ENCODE measurements at places on chromosomes 12 and 14.

- DNase-seq = no peak
Observed at GRCh38 chr14:51457843-51458562, 193.7 kb upstream of the FRMD6 start.

GRCh38 chr14:78075555-78076277 lies 94.5 kb upstream of the NRXN3 start:
- peak; percentile 62 for DNase-seq

GRCh38 chr12:95197636-95198035 lies 19.6 kb downstream of the FGD6 start:
- DNase-seq = no peak

DNA sequence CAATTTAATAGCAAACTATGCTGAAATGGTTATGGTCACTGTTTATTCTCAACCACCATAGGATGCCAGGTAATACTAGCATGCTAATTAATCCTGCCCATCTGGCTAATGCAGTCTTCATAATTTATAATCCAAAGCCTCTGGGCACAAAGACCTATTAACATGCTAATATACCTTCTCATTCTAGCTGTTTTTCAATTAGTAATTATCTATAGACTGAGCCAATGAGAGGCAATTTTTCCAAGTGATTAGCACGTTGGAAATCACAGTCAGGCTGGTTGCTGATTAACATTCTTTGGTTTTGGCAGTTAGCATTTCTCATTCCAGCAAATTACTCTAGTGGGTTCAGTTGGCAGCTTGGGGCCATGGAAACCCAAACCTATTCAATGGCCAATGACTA lies 357.2 kb downstream of the SEC23A start:
- no peak for DNase-seq

DNA sequence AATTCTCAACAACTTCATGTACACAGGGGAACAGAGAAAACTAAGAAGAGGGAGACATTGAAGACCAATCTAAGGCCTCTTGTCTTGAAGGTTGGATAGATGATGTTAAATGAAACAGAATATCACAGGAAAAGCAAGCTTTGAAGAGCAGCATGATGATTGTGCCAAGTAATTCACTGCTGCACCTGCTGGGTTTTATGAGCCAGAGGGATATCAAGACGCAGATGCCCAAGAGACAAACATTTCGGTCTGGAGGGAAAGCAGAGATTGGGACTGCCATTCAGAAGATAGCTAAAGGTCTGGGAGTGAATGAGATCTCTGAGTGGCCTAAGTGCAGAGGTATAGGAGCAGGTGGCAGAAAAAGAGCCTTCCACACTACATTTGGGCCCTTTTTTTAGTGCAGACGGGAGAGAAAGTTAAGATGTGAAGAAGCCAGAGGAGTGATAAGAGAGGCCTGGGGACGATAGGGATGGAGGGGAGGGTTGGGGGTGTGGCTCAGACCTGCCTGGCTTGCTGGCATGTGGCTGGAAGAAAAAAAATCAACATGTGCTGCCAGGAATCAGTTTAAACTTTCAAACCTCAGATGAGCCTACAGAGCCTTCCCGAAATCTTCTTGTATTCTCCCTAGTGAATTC lies 200.6 kb downstream of the AEBP2 start:
- DNase-seq = no peak

- DNase-seq = no peak
Observed at GRCh38 chr14:90599748-90600507, 203.1 kb downstream of the CALM1 start.

DNA sequence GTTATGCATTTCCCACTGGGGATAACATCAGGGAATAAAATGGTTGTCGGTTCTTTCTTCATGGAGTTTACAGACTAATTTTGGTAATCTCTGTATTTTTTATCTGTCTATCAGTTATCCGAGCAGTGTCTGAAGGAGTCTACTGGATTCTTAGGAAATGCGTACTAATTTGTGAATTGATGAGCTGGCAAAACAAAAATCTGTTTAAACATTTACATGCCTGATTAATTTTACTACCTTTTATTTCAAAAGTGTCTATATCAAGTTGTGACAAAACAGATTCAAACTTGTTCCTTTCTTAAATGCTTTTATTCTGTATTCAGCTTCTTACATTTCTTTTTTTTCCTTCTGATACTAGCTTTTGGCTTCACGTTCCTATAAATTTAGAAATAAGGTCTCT lies 4.4 kb downstream of the RIMKLB start:
- no peak for DNase-seq

- no peak for DNase-seq
Observed at GRCh38 chr12:105278043-105278697, 42.2 kb upstream of the APPL2 start.

GRCh38 chr14:71651228-71651627 lies 281.0 kb upstream of the RGS6 start:
- DNase-seq = no peak

DNA sequence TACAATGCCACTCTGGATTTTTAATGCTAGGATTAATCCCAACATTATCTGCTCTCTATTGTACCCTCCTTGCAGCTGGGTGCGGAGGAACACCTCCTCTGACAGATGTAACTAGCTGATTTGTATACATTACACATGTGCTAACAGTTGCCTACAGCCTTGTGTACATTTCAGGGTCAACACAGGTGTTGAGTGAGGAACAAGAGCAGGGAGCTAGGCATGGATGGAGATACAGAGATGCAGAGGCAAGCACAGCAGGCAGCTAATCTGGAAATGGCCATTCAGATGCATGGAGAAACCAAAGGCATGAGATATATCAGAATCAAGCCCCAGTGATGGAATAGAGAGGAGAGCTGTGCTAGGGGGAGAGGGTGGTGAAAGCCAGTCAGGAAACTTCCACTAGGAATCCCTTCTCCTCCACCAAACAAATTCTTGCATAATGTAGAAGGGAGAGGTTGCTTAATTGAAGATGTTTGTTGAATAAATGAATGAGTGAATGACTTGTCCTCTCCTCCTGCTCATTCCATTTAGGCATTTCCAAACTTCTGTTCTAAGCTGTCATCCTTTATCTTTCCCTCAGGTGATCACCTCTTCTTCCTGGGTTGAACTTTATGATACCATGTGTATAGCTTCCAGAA lies 313.2 kb downstream of the ATP23 start:
- no peak for DNase-seq

DNA sequence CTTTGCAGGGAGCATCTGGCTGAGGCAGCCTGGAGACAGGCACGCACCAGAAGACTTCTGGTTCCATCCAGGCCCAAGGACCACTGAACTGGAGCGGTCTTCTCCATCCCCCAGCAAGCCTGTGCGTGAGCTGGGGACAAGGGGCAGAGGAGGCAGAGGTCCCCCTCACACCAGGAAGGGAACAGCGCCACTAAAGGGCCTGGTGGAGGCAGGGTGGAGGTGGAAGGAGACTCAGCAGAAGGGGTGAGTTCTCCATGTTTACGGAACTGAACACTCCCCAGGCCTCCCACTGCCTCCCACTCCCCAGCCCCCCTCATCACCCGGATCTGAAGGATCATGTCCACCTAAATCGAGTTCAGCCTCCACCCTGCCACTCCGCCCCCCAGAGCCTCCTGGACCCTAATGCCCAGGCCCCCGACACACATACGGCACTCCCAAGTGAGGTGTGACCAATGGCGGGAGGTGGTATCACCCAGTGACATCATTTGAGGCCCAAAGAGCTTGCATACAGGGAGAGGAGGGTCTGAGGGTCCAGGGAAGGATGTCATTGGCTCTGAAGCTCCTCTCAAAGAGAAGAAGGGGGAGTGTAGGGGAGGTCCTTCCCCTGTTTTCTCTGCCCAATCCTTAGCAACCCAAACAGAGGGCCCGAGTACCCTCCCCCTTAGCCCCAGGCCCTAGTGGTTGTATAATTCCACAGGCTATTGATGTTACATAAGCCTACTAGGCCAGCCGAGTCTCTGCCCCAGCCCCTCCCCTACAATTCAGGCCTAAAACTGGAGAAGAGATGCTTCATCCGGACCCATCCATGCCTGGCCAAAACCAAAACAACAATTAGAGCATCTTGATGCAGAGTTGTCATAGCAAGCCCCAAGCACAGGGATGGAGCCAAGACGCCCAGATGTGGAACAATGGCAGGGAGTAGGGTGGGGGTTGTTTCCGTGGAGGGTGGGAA lies 1.0 kb downstream of the FAIM2 start:
- DNase-seq = peak; percentile 84

DNA sequence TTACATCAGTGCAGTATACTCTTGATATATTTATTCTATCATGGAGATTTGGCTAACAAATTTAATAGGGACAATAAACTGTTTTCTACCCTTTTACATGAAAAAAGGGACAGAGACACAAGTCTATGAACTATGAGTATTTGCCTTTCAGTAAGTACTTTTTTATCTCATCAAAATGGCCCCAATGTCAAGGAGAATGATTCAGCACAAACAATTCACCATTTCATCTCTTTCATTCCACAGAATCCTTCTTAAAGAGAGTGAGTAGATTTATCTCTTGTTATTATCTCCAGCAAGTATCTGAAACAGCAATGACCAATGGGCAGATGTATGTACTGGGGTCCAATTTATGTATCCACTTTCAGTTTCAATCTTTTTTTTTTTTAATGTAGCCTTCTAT lies 447.5 kb downstream of the NPAS3 start:
- DNase-seq = no peak

GRCh38 chr12:107318556-107318805 lies 225.1 kb upstream of the CRY1 start:
- no peak for DNase-seq

DNA sequence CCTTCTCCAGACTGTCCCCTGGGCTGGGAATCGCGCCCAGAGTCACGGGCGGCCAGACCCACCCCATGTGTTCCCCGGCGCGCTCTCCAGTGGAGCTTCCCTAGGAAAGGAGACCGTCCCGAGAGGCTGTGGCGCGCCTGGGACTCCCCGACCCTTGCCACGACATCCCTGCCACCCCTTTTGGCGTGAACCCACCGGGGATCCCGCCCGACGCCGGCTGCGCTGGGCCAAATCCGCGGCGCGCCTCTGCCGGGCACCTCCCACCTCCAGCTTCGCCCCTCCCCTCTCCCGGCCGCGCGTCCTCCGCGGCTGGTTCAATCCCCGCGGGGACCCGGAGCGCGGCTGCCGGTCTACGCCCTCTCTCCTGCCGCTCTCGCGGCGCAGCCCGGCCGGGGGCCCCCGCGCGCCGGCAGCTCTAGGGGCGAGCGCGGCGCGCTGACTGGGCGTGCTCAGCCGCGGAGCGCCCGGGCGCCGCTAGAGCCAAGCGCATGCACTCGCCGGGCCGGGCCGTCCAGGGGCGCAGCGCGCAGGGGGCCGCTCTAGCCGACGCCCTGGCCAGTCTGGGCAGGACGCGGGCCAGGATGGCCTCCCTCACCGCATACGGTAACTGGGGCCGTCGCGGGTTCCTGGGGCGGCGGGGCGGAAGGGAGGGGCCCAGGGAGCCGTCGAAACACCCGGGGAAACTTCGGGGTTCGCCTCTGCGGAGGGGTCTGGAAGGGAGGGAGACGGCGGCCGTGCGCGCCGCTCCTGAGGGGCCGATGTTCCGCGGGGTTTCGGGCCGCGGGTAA lies 77.4 kb upstream of the ANO4 start:
- peak; percentile 33 for DNase-seq

DNA sequence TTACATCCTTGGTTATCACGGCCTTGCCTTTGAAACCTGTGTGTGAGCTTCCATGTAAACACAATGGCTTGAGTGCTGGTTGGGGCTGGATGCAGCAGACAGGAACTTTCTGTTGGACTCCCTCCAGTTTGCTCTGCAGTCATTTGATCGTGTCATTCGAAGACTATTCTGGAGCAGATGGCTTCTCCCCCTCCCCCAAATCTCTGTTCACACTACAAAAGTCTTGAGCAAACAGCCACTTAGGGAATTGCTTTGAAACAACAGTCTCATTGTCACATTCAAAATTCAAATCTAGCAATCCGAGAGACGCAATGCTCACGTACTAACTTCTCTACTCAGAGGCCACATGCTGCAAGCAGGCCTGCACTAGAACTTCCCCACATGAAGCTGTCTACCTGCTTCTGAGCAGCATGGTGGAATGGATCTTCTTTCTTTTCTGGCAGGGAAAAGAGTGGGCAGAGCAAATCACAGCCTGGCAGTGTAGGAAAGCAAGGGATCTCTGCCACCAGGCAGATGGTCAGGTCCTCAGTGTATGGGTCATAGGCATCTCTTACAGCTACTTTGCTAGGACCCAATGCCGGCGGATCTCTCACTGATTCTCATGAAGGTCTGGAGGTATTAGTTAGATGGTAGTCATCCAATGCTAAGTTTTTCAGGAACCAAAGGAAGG lies 214.2 kb downstream of the PPM1H start:
- DNase-seq = no peak

DNA sequence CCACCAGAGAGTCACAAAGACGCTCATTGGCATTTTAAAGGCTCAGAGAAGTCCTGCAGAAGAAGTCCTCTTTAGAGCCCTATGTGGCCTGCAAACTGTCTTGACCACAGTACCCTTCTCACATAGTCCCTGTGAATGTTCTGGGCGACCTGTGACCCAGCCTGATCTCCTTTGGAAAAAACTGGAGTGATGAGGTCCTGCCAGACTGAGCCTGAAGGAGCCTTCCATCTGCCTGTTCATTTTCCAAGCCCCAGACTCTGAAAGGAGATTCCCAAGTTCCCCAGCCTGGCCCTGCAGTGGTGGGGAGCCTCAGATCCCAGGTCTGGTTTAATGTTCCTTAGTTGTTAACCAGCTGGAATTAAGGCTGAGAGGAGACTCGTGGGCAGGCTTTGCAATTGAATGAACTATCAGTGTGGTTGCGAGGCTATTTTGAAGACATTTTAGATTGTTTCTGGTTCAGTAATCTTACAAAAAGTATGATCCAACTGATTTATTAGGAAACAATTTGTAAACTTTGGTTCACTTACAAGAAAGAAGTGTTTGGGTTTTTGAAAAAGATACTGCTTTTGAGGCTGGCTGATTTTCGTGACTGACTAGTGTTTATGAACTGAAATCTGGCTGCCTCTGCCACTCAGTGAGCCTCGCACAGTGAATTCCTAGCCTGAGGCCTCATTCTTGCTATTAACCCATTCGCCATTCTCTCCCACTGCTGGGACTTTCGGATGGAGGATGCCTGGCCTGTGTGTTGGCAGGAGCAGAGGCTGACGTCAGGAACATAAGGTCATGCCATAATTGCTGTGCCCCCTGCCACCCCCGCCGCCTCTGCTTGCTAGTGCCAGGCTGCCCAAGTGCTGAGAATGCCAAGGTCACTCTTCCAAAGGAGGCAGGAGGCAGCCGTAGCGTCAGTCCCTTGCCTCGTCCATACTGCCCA lies 249.0 kb downstream of the CACNA1C start:
- DNase-seq = no peak

DNA sequence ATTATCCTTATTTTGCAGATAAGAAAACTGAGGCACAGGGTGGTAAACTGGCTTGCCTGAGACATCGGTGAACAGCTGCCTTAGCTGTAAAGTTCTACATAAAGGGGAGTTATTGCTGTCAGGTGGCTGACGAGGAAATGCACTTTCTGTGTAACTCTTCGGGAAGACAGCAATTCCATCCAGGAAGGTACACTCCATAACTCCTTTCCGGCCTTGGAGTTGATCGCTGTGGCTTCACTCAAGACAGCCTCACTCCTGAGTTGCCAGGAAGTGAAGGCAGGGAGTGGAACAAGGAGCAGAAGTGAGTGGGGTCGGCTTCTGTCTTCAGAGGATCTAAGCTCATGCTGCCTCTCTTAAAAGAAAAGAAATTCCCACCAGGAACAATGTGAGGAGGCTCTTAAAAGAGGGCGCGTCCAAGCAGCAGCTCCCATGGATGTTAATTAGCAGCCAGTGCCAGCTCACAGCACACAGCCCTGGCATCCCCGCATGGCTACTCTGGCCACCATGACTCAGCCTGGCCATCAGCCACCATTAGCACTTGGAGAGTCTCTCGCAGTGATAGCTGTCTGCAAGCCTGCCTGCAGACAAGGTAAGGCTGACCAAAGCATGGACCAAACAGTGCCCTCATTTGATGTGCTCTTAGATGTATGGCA lies 60.3 kb downstream of the NUAK1 start:
- no peak for DNase-seq

GRCh38 chr14:60349663-60350365 lies 100.8 kb downstream of the PPM1A start:
- peak; percentile 53 for DNase-seq
